ENCODE measurements at places on chromosomes 6 and 20.

DNA sequence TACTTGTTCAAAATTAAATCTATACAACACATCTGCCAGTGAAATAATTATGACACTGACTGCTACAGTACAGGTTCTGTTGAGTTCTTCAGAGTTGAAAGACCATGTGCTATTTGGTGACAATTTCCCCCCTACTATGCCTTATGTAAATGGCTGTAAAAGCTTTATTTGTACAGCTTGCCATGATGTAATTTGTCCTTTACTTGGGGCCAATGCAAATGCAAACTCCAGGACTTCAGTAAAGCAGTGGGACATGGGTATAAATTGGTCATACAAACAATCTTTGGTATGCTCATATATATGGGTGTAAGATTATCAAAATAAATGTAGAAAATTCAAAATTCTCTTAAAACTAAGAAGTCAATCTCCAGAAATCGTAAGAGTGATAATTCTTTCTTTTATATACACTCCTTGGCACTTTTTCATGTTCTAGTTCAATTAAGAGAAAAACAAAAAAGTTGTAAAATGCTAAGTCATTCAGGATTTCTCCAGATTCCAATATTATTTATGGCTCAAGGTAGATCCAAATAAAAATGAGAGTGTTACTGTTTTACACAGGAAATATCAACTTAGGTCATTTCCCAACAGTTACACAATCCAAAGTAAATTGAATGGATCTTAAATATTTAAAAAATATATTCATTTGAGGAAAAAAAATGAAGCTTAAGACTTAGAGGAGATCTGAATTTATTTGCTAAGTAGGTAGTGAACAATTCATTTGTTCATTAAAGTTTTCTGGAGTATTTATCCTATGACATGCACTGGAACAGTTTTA, 1310.5 kb upstream of the CITED2 start:
- no peak for DNase-seq

- peak; percentile 80 for DNase-seq
These were observed 113.2 kb upstream of the TENT5A start for GRCh38 chr6:81865712-81866111.

- no peak for DNase-seq
These were observed 61.5 kb downstream of the LYRM4 start for GRCh38 chr6:5199283-5199682.

GRCh38 chr6:78831492-78831891, 35.9 kb upstream of the IRAK1BP1 start:
- no peak for DNase-seq

DNA sequence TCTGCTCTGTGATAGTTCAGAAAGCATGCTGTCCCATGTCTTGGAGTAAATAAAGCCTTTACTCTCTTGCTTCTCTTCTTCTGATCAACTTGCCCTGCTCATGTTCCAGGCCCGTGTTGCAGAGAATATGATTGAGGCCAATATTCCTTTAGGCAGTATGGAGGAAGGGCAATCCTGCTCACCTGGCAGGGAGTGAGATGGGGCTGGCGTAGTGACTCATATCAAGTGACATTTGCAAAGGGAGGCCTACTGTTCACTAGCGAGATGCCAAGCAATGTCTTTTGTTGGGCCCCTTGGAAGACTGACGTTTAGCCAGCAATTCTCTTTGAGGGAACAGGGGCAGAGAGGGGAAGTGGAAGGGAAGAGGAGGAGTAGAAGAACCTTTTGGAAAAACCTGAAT, 19.7 kb downstream of the ADTRP start:
- DNase-seq = no peak

- DNase-seq = no peak
These were observed 106.0 kb upstream of the CST7 start for GRCh38 chr20:24842918-24843715.

- DNase-seq = no peak
These were observed 44.1 kb downstream of the NKX2-4 start for GRCh38 chr20:21353236-21353635.
